ENCODE measurements at places on chromosomes 1 and 21. TPM values are rescaled to one million over a fixed set of nuclear protein-coding genes. Genes with fewer than 3 reads are reported as not detected.

TMPRSS15 gene
- not detected for total RNA-seq

RAB4A gene
- total RNA-seq: 47.0 TPM

C8B gene
- total RNA-seq: not detected

TTC24 gene
- total RNA-seq: 0.52 TPM

KCNK2 gene
- 1.3 TPM for total RNA-seq

AKR7A3 gene
- total RNA-seq: 1.8 TPM

TDRD5 gene
- 0.28 TPM for total RNA-seq

FAM163A gene
- total RNA-seq: 0.11 TPM

SLC1A7 gene
- 0.18 TPM for total RNA-seq

GUCA2A gene
- total RNA-seq: not detected

TLCD4 gene
- 3.3 TPM for total RNA-seq

AMY1A gene
- not detected for total RNA-seq
